ENCODE measurements at places on chromosomes 12 and 14.

DNA sequence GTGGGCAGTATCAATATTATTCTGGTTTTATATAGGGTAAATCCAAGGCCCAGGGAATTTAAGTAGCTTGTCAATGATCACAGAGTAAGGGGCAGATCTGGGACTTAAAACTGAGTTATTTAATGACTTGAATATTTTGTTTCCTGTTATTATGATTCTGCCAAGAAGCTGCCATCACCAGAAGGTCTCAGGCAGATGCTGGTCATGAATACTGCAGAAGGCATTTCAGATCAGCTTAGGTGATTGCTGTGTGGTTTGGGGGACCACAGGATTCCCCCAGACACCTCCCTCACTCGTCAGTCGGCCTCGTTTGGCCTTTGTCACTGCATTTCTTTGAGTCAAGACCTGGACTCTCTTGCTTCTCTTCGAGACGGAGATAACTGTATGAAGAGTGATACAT, 47.7 kb upstream of the EVL start:
- no peak for DNase-seq

DNA sequence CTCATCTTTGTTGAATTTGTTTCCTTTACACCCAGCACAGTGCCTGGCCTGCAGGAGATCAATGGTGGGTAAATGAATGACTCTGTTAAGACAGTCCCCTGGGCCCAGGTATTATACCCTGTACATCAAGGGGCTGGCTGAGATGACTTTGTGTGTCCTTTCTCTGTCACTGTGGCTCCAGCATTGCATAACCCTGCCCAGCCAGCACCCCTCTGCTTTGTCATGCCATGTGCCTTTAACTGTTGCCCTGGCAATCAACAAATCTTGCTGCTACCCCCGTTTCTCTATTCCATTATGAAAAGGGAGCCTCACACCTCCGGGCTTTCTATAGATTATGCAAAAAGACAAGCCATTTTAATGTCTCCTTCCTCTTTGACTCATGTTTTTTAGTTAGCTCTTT, 7.6 kb upstream of the FLVCR2 start:
- no peak for DNase-seq

DNA sequence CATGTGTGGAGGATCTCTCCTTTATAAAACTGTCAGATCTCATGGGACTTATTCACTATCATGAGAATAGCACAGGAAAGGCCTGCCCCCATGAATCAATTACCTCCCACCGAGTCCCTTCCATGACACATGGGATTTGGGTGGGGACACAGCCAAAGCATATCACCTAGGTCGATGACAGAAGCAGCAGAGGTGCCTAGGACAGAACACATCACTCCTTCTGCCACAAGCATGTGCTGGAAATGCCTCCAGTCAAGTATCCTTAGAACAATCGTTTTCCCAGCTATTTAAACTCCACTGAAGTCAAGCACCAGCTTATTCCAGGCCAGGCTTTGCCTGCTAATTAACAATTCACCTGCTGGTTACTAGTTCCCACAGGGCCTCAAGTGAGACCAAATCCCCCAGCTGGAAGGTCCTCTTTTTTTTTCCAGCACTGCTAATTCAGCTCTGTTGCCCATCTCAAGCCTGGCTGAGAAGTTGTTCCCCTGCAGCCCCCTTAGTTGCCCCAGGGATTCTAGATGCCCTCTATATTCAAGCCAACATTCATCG, 212.3 kb upstream of the NUDT4 start:
- no peak for DNase-seq

GRCh38 chr14:72810201-72810600, 83.7 kb downstream of the DPF3 start:
- no peak for DNase-seq

DNA sequence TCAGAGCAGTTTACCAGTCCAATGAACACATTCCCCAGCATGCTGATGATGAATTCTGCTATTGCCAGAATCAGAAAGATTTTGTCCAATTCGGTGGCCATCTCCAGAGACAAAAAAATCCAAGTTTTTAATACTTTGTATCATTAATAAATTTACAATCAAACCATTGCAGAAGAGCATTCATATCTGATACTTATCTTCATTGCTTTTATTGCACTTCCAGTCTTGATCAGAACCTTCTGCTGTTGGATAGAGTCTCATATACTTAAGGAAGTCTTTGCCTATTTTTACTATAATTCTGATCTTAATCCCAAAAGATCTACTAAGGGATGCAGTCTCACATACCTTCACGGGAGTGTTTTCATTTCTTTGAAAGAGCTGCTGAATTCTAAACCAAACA, at the start of gene TAS2R42:
TAS2R42 (minus strand) TSS at position 101 of the 400 bp plus-strand sequence; CDS start at position 101, 0 bp downstream.
- DNase-seq, result no peak

DNA sequence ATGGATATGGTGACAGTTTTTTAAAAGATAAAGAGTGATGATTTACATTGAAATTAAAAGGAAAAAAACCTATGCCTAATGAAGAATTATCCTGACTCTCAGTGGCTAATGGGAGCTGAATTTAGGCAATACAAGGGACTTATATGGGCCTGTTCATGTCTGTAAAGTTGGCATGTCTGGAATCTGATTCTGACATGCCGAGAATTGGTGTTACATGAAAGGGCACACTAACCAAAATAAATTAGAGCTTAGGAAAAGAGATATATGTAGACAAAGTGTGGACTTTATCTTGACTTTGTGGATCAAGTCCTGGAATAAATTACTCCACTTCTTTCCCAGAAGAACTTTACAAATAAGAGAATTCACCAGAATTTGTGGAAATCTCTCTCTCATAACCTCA, 1.1 kb downstream of the TDG start:
- DNase-seq, result no peak

GRCh38 chr14:93962701-93963601, 13.4 kb downstream of the ASB2 start:
- no peak for DNase-seq

DNA sequence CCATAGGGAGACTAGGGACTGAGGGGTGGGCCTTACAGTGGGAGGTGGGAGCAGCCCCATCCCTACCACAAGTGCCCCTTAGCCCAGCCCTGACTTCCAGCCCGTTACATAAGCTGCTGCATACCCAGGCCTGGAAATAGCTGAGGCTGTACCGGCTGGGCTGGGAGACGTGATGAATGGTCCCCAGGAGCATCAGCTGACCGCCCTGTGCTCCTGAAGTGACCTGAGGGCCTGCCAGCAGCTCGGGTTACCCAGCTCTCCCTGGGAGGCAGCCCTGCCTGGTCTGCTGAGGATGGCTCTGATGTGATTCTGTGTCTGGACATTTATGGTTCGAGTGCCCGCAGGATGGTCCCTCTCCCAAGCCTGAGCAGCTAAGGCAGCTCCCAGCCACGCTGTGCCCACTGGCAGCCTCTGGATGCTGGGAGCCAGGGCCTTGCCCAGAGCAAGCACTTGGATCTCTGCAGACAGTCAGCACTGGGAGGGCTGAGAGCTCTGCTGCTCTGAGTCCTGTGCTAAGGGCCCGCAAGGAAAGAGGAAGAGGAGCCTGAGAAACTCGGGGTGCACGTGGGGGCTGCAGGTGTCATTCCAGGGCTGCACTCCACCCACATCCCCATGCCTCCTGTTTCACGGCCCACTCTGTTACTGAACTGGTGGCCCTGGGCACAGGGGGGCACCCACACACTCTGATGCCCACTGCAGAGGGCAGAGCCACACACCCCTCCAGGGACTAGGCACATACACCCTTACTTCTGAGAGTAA, 20.5 kb downstream of the TAMALIN start:
- no peak for DNase-seq

DNA sequence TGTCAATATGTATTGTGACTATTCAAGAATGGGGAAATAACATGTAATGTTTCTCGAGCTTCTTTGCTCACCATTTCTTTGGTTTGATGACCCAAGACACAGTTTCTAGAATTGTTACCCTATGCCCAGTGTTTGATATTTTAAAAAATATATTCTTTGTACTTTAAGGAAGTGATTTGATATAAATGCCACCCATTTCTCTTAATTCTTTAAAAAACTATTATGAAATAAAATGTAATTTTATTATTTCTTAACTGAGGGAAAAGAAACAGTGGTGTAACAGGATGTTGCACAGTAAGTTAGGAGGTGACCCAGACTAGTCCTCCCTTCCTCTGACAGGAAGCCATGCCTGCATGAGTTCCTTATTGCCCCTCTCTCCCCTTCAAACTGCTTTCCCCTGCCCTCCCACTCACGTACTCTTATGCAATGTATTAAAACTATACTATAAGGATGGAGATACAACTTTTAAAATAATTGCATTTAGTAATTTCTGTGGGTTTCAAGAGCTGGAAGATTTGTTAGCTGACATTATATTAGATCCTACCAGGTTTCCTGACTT, 279.4 kb downstream of the TMTC2 start:
- DNase-seq, result no peak

- no peak for DNase-seq
Measured at GRCh38 chr12:52229836-52230343, 3.2 kb upstream of the KRT7 start.

DNA sequence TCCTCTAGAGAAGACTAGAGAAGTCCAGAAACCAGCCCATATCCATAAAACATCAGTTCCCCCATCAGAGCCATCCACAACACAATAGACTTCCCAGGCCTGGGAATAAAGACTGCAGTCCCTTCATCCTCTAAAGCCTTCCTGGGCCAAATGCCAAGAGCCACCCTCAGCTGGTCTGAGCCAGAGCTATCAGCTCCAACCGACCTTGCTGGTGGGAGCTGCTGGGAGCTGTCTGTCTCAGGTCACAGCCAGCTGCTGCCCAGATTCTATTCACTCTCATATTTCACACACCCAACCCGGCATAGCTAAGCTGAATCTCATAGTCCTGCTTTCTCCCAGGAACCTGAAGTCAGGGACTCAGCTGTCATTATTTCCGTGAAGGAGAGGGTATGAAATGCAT, 10.9 kb upstream of the TFCP2 start:
- no peak for DNase-seq

DNA sequence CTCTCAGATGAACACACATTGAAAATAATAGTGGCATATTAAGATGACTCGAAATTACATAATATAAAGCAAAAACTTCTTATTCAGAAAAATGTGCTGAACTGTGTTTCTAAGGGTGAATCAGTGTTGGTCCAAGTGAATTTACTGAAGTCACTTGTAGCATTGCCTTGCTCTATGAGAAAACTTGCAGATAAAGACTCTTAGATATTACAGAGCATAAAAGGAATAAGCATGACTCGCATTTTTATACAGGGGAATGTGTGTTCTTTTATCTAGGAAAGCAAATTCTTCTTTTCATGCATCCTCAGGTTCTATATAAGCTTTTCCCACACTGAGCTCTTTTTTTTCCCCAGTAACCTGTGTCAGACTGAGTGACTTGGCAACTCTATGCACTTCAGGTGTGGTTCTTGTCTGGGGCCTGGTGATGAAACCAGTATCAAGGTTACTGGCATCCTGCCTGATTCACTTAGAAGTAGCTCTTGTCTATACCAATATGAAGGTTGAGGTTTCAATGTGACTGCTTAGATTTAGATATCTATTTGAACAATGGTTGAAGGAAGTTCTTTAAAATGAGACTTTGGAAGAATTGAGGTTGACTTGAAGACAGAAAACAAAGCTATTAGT, 76.1 kb downstream of the OTOGL start:
- DNase-seq, result no peak

DNA sequence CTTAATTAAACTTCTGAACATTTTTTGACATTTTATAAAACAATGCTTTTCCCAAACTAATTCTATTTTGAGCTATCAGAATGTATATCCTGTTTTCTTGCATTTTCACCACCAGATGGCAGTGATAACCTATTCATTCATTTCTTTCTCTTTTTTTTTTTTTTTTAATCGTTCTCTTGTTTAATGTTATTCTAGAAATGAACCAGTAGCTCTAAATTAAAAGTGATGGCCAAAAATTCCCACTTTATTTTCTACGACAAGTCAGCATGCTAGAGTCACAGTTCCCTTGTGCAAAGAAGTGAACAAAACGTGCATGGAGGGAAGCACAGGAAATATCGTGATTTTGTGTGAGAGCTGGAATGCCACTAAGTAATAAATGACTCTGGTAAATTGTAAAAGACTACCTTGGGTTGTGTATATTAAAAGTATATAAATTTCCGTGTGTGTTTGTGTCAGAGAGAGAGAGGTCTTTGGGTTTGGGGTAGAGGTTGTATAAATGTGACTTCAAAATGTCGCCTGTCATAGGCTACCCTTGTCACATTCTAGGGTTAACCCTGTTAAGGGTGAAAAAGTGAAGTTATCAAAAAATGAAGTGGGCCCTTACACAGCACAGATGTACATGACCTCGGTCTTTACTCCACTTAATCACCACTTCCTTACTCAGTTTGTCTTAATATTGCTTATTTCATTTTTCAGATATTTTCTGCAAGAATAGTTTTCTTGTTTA, 40.4 kb upstream of the LDHB start:
- DNase-seq, result no peak

- no peak for DNase-seq
Measured at GRCh38 chr14:35254736-35255135, 37.4 kb upstream of the PSMA6 start.

GRCh38 chr12:30847259-30847658, 79.3 kb upstream of the TSPAN11 start:
- peak; percentile 64 for DNase-seq

DNA sequence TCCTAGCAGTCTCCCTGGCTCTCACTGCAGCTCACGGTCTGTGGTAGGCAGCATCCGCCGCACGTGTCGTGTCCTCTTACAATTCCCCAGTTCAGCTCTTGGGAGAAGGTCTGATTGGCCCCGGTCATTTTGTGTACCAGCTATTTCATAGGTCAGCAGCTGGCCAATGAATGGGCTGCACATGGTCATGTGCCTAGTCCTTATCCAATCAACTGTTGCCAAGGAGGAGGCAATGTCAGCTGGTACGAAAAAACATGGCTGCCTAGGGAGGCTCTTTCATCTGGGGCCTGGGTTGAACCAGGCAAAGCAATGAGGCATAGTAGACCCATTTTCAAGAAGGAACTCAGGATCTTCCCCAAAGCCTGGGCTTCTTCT, 46.1 kb downstream of the RNFT2 start:
- no peak for DNase-seq

DNA sequence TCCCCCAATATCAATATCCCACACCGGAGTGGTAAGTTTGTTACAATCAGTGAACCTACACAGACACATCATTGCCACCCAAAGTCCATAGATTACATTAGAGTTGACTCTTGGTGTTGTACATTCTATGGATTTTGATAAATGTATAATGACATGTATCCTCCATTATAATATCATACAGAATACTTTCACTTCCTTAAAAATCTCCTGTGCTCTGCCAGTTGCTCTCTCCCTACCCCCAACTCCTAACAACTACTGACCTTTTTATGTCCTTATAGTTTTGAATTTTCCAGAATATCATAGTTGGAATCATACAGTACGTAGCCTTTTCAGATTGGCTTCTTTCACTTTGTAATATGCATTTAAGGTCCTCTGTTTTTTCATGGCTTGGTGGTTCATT, 48.4 kb downstream of the SLC4A8 start:
- no peak for DNase-seq

- DNase-seq, result no peak
Measured at GRCh38 chr12:9813821-9814798, 13.2 kb upstream of the KLRF1 start.

- DNase-seq, result no peak
Measured at GRCh38 chr12:32708926-32709325, 29.8 kb downstream of the DNM1L start.

Data from Panc1 (cell line).